Stimulated activated CD8-positive, alpha-beta memory T cell treated with anti-CD3 and anti-CD28 coated beads, Interleukin-2, amount 100 ng/mL, for 48 hours (primary cell): ENCODE measurements at places on chromosomes 12 and 14.

DNA sequence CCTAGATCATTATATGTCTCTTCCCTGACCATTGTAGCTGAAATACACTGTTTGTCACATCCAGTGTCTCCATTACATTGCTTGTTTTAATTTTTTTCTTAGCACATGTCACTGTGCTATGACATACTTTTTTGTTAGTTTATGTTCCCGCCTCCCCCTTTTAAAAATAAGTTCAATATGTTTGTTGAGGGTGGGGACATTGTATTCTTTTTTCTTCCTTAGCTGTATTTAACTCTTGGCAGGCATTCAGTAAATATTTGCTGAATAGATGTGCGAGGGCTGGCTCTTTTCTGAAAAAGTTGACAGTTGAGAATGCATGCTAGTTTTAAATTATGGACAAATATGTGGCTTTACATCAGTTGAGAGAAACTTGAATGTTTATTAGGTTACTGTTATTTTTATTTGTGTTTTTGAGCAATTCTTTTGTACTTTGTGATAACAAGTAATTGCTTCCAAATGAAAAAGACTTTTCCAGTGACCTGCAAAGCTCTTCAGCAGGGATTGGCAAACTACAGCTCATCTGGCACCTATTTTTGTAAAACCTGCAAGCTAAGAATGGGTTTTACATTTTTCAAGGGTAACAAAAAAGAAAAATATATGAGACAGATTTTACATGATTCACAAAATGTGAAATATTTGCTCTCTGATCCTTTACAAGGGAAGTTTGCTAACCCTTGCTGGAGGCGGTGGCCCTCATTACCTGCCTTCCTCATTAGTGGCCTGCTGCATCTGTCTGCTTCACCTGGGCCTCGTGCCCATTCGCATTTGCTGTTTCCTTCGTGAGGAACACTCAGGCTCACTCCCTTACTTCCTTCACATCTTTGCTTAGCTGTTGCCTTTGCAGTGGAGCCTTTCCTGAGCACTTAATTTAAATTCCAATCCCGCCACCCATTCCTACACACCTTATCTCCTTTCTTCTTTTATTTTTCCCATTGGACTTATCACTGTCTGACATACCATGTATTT, 229.4 kb downstream of the ERC1 start:
- no peak for DNase-seq

- no peak for DNase-seq
Observed at GRCh38 chr12:109393437-109394345, 46.0 kb downstream of the MYO1H start.

DNA sequence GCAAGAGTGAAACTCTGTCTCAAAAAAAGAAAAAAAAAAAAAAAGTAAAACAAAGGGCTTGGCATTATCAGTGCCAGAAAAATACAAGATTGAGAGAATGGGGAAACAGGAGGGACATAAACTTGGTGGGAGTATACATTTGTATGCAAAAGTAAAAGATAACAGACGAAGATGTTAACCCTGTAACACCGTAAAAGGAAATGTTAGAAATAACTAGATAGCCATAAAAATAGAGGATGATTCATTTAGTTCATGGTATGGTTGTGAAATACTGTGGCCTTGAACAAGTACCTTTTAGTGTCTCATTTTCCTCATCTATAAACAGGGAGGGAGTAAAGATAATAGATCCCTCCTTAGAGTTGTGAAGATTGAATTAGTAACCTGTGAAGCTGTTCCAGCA, 33.3 kb downstream of the ATP2A2 start:
- DNase-seq: no peak

DNA sequence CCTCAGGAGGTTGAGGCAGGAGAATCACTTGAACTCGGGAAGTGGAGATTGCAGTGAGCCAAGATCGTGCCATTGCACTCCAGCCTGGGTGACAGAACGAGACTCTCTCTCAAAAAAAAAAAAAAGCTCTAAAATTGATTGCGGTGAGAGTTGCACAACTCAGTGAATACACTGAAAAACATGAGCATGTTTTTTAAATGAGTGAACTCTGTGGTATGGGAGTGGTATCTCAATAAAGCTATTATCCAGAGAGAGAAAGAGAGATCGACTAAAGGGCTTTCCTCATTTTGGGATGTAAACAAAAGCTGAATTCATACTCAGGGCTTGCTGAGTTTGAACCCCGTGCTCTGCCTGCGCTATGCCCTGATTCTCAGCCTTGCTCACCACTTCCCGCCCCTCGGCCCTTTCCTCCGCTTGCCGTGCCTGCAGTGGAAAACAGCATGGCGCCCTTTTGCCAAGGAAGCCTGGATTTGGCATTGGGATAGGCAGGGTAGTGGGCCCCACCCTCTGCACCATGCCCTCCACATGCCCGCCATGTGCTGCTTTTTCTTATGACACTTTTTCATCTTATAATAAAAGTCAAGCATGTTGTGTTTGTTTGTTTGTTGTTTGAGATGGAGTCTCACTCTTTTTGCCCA, 102.5 kb downstream of the LGMN start:
- no peak for DNase-seq

- no peak for DNase-seq
Observed at GRCh38 chr12:117521867-117522266, 160.4 kb upstream of the NOS1 start.

- DNase-seq: no peak
Observed at GRCh38 chr12:54038871-54039414, 6.1 kb downstream of the HOXC5 start.

GRCh38 chr12:131018808-131019397, 65.2 kb downstream of the ADGRD1 start:
- no peak for DNase-seq

DNA sequence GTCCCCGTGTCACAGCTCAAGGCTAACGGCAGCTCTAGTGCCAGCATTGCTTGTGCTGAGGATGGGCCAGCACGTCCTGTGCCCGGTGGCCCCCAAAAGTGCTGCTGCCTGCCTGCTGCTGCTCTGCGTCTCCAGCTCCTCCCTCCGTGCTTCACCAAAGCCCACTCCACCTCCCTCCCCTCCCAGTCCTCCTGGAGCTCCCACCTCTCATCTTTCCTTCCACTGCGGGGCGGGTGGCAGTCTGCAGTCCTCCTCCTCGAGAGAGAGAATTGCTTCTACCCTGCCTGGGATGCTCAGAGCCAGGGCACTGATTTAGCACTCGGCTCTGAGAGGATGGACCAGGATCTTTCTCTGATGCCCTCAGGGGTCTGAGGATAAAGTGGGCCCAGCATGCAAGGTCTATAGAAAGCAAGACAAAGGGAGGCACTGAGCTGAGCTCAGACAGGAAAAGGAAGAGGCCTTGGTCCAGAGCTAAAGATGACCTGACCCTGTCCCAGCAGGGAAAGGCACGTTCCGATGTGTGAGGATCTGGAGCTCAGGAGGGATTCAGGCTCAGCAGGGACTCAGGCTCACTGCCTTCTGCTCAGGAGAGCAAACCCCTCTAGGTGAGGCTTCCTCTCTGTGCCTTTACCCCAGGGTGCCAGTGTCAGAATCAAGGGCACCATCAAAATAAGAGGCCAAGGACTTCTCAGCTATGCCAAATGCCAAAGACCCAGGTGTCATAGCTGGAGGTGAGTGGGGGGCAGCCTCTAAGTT, 113.1 kb upstream of the FKBP4 start:
- DNase-seq: no peak

GRCh38 chr14:90956273-90956672, 104.2 kb downstream of the RPS6KA5 start:
- no peak for DNase-seq

GRCh38 chr14:68939893-68940613, 39.0 kb downstream of the ACTN1 start:
- no peak for DNase-seq

DNA sequence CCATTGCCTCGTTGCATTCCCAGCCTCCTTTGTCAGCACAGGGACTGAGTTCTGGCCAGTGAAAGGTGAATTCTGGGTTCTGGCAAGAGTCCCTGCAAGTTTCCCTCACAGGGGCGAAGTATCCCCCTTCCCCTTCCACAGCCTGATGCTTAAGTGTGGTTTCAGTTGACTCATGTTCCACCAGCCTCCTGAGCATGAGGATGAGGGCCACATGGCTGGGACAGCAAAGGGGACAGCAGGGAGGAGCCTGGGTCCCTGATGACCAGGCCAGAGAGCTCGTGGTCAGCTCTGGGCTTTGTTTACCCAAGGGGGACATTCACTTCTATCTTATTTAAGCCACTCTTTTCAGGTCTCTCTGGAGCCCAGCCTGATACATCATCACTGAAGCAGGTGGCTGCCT, 36.5 kb downstream of the CACNA2D4 start:
- no peak for DNase-seq

DNA sequence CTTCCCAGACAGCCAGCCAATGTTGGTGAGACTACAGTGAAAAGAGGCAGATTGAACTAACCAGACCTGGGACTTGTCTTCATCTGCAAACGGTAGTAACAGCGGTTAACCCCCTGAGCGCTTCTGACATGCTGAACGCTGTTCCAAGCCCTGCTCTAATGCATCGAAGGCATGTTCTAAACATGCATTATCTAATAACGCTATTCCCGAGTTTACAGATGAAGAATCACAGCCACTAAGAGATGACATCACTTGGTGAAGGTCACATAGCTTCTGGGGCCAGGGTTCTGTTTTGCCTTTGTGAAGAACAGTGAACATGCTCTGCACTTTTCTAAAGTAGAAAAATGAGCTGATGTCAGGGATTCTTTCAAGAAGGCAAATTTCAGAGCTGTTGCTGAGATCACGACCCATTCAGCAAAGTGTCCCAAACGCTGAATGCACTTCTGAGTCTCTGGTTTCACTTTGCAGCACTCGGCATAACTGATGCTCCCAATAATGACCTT, 56.0 kb downstream of the FOS start:
- DNase-seq: no peak

- DNase-seq: no peak
Observed at GRCh38 chr12:22919883-22920282, 294.9 kb downstream of the ETNK1 start.

- DNase-seq: no peak
Observed at GRCh38 chr12:76399040-76399439, 50.8 kb upstream of the BBS10 start.

DNA sequence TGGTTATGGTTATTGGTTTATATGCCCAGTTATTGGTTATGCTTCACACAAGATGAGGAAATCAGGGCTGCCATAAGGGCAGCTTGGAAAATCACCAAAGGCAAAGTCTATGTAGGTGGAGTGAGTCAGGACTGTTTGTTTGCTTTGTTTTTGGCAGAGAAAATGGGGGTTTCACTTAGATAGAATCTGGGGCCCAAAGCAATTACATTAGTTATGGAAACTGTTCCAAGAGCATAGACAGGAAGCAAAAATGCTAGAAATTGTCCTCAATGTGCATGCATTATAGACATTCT, 2.2 kb downstream of the VAMP1 start:
- no peak for DNase-seq

DNA sequence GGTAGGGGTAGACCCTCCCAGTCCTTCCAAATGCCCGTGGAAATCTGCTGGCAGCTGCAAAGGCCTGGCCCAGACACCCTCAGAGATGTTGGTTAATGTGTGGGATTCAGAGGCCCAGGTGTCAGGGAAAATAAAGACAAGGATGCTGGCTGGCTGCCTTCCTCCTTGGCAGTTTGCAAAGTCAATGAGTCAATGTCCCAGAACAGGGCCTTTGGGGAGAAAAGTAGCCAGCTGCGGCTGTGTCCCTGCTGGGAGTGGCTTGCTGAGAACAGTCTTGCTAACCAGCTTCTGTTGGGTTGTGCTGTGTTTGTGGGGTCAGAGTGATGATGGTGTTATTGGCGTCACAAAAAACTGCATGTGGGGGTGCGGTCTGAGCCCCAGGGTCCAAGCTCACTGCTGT, 29.2 kb downstream of the GLRX5 start:
- no peak for DNase-seq

DNA sequence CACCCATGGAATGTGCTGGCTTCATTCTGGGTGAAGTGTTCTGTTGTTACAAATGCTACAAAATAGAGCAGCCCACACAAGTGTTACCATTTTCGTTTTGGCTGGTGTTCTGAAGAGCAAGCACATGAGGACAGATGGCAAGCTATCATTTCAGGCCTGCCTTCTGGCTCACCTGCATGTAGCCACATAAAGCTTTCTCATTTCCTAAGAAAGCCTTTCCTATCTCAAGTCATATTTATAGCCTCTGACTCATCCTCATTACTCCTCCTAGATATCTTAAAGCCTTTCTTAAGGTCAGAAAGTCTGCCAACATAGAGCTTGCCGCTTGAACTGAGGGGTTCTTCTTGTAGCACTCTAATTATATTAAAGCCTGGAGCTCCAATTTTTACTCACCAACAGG, 89.0 kb downstream of the PTPRR start:
- no peak for DNase-seq

GRCh38 chr14:98138666-98139065, 1133.3 kb downstream of the BCL11B start:
- DNase-seq: peak; percentile 30

DNA sequence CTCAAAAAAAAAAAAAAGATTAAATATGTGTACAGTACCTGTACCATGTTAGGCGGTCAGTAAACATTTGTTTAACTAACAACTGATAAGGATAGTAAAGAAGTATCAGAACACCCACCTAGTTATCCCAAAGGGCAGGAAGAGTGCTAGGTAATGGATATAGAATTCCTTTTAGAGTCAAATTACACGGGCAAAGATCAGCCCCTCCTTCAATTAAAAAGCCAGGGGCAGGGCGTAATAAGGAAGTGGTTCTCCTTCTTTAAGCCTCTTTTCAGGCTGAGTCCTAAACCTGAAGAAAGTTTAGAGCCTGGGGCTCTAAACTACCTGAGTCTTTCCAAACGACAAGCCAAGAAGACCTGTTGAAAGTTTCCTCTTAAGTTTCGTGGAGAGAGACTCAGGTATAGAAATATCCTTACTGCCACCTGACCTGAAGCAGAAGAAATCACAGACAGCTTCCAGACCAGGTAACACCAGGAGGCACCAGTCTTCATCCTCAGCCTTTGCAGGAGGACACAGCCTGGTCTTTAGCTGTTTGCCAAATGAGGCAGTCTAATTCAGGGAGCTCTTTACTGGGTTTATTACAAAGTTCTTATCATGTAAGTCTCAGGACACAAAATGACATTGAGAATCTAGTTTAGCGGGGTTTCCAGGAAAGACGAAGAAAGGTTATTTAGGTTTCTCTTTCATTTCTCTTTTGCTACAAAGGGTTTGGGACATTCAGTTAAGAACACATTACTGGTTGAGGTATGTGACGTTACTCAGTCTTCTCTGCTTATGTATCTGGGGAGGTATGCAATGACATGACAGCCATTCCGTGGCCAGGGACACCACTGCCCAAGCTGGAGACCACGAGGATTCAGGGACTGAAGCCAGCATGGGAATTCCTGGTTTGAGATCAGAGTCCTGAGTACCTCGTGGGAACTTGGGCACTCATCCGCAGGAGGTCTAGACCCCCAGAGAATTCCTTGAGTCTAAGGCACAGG, at the start of gene BCL2L14:
BCL2L14 (plus strand) TSS at position 266 of the 983 bp plus-strand sequence. CDS start 8,367 bp downstream, outside the sequence.
- no peak for DNase-seq
